ENCODE measurements at places on chromosomes 5 and 9. TPM values are rescaled to one million over a fixed set of nuclear protein-coding genes. Genes with fewer than 3 reads are reported as not detected.

SCGB3A2 gene
- not detected for total RNA-seq

SLC25A2 gene
- total RNA-seq, result not detected

- no peaks in the 10 kb centered on the region for H3K36me3 ChIP-seq
- H3K27me3 ChIP-seq, result no peaks in the 10 kb centered on the region
- H3K4me3 ChIP-seq, result no peak overlapping the region
- no peak overlapping the region for H3K27ac ChIP-seq
- no peak for DNase-seq
- H3K4me1 ChIP-seq, result no peaks in the 10 kb centered on the region
Measured at GRCh38 chr5:53392073-53392472, 88.4 kb upstream of the FST start.

DNA sequence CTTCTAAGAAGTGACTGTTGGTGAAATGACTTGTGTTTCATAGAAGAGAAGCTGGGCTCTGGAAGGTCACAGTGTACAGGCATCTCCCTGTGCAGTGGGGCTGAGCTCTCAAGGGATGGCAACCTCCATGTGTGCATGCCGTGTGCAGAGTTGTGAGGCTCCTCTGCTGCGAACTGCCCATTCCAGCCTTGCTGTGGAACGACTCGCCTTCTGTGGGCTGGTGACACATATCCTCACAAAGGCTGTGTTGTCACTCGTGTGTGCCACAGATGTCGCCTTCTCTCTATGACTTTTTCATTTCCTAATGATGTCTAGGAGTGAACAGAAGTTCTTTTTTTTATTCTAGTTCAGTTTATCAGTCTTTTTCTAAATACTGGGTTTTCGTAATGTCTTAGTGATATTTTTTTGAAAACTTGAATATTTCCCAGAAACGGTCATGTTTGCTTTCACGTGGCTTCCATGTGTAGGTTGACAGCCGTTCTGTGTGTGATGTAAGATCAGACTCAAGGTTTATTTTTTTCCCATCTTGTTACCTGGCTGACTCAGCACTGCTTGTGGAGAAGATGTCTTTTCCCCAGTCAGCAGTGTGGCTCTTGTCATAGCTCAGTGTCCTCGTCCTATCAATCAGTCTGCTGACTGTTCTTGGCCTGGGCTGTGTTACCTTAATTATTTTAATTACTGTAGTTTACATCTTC is 57.3 kb upstream of the CACNA1B start:
- no peak for DNase-seq
- H3K4me3 ChIP-seq, result no peak overlapping the region
- peaks cover 6% of the 10 kb centered on the region for H3K36me3 ChIP-seq
- no peaks in the 10 kb centered on the region for H3K4me1 ChIP-seq
- no peak overlapping the region for H3K27ac ChIP-seq
- no peaks in the 10 kb centered on the region for H3K27me3 ChIP-seq

DNA sequence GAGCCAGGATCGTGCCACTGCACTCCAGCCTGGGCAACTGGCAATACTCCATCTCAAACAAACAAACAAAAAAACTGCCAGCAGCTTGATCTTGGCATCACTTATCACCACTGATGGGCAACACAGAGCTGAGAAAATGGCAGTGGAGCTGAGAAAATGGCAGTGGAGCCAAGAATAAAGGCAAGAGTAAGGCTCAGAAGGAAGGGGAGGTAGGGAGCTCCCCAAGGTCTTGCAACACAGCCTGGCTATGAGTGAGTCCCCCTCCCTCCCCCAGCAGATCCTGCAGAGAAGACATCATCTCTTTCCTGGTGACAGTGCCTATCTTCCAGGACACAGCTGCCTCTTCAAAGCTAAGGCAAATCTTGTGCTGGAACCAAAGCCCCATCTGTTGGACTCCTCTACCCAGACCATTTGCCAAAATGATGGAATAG is 70.3 kb downstream of the UGCG start:
- H3K4me1 ChIP-seq, result peaks cover 17% of the 10 kb centered on the region
- DNase-seq, result no peak
- no peak overlapping the region for H3K4me3 ChIP-seq
- H3K36me3 ChIP-seq, result no peaks in the 10 kb centered on the region
- H3K27me3 ChIP-seq, result no peaks in the 10 kb centered on the region

- H3K4me3 ChIP-seq, result no peak overlapping the region
- H3K4me1 ChIP-seq, result peaks cover 12% of the 10 kb centered on the region
- no peak overlapping the region for H3K27ac ChIP-seq
- H3K36me3 ChIP-seq, result no peaks in the 10 kb centered on the region
Measured at GRCh38 chr5:126506079-126506478, 82.9 kb downstream of the GRAMD2B start.

DNA sequence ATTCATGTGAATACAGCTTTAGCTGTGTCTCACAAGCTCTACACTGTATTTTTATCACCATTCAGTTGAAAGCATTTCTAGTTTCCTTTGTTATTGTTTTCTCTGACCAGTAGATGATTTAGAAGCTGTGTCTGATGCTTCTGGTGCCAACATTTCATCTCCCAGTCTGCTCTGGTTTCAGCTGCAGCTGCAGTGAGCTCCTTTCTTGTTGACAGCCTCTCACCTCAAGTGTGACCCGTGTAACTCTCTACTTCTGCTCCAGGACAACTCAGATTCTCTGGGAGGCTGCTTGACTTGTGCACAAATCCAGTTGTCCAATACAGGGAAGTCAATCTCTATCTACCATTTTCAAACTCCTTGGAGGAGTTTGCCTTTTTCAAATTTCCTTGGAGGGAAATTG is 504.8 kb downstream of the DIRAS2 start:
- peaks cover 6% of the 10 kb centered on the region for H3K4me1 ChIP-seq
- H3K4me3 ChIP-seq, result no peak overlapping the region
- no peak overlapping the region for H3K27ac ChIP-seq
- H3K27me3 ChIP-seq, result no peaks in the 10 kb centered on the region
- DNase-seq, result no peak

DNA sequence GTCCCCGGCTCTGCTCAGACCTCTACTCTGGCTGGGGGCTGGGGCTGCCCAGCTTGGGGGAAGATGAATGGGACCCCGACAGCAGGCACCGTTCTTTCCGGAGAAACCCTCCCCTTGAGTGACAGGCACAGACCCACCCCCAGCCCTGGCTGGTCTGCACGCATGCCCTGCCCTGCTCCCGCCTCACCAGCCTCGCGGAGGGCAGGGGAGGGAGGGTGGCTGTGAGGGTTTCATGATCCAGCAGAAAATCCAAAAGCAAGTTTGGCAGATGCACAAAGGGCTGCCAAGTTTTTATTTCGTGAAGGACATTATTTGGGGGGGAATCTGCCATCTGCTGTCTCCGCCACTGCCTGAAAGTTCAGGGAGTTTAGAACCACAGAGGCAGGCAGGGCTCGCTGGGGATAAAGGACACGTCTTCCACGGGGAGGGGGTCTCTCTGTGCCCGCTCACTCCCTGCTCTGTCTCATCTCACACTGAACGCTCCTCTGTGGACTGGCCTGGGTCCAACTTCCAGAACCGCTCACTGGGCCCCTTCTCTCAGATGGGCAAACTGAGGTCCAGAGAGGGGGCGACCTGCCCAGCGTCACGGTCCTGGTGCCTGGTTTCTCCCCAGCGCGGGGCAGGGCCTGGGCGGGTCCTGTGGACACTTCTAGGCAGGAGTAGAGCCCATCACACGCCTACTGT is 92.9 kb downstream of the RXRA start:
- peaks cover 2% of the 10 kb centered on the region for H3K36me3 ChIP-seq
- no peak overlapping the region for H3K4me3 ChIP-seq
- DNase-seq, result no peak
- H3K27ac ChIP-seq, result no peak overlapping the region
- H3K27me3 ChIP-seq, result no peaks in the 10 kb centered on the region

All from body of pancreas (tissue), 4 donors.